Aorta (tissue), 5 donors: ENCODE measurements at places on chromosomes 3 and 15. TPM values are rescaled to one million over a fixed set of nuclear protein-coding genes. Genes with fewer than 3 reads are reported as not detected.

- no peak for DNase-seq
Observed at GRCh38 chr3:11499144-11499543, 144.6 kb downstream of the VGLL4 start.

DNA sequence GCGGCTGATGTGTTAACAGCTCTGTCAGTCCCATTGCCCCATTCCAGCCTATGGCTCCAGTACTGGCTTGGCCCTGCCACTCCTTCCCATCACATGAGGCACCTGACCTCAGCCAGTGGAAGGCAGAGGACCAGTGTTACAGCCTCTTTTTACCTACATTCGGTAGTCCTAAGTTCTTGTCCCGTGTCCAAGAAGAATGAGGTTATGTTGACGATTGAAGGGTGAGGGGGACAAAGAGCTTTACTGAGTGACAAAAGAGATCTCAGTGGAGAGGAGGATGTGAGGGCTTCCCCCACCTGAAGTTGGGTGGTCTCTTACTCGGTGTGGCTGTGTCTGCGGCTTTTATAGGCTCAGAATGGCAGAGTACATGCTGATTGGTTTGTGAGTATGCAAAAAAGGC is 7.3 kb upstream of the MPI start:
- DNase-seq, result no peak

GRCh38 chr3:119990888-119991287 is 103.4 kb downstream of the GSK3B start:
- DNase-seq, result no peak

DNA sequence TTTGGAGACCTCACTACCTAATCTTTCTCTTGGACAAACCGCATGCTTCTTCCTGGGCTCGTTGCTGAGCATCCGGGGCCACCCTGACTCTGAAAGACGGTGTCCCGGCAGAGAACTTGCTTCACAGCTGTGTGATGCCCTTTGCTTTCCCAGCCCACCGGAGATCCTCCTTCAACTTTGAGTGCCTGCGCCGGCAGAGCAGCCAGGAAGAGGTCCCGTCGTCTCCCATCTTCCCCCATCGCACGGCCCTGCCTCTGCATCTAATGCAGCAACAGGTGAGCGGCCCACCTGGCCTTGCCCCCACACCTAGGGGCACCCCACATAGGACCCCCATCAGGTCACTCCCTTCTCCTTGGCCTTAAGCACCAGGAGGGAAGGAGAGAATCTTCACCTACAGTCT is 37.7 kb downstream of the CHDH start:
- DNase-seq, result no peak

The TMPRSS7 gene
- not detected for total RNA-seq
